ENCODE measurements at places on chromosomes 12 and 14.

DNA sequence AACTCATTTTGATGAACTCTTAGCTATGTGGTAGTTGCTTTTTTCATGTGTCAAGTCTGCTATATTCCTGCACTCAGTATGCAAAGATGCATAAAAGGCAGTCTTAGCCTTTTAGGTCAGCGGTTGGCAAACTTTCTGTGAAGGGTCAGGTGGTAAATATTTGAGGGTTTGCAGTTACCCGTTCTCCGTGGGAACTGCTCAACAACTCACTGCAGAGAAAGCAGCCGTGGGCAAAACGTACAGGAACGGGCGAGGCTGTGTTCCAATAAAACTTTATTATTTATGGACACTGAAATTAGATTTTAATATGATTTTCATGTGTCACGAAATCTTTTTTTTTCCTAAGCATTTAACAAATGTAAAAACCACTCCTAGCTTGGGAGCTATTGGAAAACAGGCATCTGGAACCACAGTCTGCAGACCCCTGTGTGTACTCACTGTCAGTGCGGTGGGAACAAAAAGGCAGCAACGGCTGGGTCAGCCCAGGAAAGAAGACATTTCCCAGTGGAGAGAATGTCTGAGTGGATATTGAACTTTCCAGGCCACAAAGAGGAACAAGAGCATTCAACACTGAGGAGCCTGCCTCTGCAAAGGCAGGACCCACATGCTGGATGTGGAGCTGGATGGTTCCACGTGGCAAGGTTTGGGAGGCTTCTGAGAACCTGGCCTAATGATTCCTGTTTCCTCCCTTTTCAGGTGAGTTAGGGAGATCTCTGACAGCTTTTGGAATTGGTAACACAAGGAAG lies 3.5 kb upstream of the ACACB start:
- no peak for DNase-seq

DNA sequence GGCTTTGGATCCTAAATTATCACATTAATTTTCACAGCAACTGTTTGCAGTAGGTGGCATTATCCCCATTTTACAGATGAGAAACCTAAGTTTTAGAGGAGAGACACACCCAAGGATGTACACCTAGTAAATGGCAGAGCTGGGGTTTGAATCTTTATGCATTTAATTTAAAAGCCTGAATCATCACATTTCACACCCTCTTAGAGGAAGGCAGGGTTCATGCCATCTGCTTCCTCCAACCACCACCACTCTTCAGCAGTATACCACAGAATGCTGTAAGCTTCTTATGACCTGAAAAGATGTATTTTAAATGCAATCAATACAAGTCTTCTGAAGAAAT lies 90.3 kb downstream of the CRADD start:
- no peak for DNase-seq

DNA sequence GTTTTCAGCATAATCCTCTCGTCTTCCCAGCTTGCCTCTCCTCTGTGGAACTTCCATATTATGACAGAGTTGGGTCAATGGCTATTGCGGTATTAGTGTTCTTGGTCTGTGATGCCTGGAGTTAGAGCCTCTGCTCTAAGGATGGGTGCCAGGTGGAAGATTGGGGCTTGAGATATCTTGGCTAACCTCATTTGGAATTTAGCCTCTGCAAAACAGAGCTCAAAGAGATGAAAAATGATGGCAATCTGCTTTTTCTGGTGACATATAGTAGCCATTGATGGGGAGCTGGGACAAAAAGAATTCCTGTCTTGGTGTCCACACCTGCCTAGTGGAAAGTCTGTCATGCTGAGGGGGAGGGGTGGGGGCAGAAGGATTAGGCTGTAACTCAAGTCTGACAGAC lies 152.1 kb downstream of the RPL10L start:
- no peak for DNase-seq

DNA sequence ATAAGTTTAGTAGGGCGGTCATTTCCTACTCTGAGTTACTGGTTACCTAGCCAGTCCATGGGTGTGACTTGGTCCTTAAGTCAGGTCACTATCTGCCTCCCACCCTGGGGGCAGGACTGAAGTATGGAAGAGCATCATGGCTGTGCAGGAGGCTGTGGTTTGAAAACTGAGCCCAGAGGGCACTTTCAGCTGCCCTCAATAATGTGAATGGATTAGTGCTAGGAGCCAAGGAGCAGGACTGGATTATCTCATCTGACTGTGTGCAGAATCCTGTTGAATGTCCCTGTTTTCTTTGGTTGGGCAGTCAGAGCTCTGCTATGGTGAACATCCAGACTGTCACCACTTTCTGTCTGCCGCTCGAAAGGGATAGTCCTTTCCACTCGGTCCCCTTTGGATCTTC lies 1.6 kb downstream of the ATXN7L3B start:
- no peak for DNase-seq

- no peak for DNase-seq
Observed at GRCh38 chr12:128820723-128821432, 2.9 kb downstream of the SLC15A4 start.

GRCh38 chr12:25200703-25201102 lies 5.7 kb downstream of the ETFRF1 start:
- no peak for DNase-seq

DNA sequence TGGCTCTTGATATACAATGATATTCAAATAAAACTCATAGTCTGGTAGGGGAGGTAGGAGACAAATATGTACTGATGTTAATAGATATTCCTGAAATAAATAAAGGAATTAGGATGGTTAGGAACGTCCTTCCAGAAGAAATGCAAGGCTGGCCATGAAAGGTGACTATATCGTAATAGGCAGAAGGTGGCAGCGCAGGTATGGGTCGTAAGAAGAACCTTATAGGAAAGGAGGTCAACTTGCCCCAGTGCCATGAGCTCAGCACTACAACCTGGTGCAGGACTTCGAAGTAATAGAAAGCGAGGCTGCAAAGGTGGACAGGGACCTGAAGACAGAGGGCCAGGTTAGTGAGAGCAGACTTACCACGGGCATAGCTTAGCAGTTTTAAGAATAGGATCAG lies 55.3 kb upstream of the FGD4 start:
- DNase-seq: no peak

DNA sequence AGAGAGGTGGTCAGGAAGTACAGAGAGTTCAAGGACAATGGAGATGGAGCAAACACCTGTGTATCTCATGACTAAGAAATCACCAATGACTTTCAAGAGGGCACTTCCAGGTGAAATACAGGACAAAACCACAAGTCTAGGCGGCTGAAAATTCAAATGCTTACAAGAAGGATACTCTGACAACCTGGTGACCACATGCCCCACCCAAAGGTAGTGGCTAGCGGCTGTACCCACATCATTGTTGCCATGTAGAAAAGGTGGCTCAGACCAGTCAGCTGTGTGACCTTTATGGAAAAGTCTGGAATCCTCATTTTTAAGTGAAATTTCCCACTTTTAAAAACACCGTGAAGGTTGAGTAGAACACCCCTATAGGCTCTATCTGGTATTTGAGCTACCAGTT lies 48.6 kb upstream of the FRS2 start:
- no peak for DNase-seq

- no peak for DNase-seq
Observed at GRCh38 chr12:90299121-90299520, 590.5 kb upstream of the ATP2B1 start.

DNA sequence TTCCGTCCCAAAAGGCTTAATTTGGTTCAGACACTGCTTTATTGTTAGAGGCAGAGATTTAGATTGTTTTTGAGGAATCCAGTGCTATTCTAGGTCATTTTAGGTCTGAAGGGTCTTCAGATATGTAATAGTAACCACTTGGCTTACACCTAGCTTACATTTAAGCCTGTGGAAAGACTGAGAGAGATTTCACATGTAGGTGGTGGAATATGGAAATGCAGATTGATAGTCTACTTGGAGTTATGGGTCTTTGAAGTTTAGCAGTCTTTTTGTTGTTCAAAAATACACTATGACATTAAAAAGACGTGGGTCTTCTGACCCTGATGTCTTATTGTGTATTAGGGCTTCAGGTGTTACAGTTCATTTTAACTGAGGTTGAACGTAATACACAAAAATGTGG lies 51.4 kb upstream of the CCT2 start:
- no peak for DNase-seq

DNA sequence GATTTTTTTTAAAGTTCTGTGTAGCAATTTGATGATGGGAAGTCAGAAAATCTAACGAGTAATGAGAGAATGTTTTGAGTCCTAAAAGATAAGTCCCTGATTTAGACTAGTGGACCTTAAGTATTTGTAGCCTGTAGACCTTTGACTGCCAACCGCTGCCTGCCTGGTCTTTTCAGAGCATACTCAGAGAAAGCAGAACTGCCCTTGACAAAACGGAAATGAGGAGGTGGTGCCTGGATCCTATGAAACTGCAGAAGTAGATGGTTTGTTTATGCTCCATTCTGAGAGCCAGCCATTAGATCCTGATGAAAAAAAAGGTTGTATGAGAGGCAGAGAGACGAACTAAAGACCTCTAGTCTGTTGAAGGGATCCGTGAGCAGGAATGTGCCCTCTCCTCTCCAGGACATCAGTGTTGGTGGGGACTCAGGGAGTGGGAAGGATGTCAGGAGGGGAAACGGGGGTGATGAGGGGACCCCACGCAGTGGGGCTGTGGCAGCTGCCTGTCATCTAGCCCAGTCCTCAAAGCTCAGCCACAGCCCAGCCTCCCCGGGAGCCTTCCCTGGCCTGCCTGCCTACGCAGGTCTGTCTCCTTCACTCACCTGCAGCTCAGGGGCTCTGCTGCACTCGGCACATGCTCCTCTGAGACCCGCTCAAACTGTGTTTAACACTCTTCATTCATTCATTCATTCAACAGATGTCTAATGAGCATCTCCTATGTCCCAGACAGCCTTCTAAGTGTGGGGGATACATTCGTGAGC lies 447.5 kb downstream of the AACS start:
- no peak for DNase-seq

DNA sequence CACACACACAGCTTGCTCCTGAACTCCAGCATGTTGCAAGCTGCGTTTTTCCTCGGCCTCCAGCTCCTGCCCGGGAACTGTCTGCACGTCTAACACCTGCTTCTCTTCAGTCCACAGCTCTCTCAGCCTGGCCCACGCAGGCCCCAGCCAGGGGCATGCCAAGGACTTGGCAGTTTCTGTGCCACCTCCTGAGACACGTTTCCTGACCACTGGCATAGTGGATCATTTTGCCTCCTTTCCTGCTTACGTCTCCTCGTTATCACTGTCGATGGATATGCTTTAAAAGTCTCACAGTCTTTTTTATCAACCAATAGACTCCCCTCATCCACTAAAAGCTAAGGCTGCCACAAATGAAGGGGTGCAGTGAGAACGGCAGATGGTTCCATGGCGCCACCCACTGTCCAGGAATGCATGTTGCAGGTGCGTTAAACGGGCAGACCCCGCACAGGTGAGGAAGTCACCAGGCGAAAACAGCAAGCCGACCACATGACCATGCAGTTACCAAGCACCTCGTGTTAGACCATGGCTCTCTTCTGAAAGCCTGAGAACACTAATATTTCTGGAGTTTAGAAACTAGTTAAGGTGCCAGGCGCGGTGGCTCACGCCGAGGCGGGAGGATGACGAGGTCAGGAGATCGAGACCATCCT lies 14.7 kb upstream of the TEAD4 start:
- no peak for DNase-seq

GRCh38 chr14:74841230-74842207 lies 34.4 kb downstream of the PROX2 start:
- no peak for DNase-seq

DNA sequence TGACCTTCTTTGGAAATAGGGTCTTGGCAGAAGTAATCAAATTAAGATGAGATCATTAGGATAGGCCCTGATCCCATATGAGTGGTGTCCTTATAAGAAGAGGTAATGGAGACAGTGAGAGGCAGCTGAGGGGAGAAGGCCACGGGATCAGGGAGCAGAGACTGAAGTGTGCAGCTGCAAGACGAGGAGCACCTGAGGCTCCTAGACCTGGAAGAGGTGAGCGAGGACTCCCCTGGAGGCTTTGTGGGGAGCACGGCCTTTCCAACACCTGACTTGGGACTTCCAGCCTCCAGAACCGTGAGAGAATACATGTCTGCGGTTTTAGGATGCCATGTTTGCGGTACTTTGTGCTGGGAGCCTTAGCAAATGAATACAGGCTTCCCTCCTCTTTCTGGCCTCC lies 37.5 kb downstream of the LRTM2 start:
- no peak for DNase-seq

GRCh38 chr14:104724981-104725771 lies 1.1 kb downstream of the ADSS1 start:
- no peak for DNase-seq

All from right renal pelvis (tissue), 4 donors.